Femur (tissue), 1 donor: ENCODE measurements at places on chromosomes 13 and 19.
A peak's percentile ranks its signal among the peaks of the same experiment; 100 is the strongest.

DNA sequence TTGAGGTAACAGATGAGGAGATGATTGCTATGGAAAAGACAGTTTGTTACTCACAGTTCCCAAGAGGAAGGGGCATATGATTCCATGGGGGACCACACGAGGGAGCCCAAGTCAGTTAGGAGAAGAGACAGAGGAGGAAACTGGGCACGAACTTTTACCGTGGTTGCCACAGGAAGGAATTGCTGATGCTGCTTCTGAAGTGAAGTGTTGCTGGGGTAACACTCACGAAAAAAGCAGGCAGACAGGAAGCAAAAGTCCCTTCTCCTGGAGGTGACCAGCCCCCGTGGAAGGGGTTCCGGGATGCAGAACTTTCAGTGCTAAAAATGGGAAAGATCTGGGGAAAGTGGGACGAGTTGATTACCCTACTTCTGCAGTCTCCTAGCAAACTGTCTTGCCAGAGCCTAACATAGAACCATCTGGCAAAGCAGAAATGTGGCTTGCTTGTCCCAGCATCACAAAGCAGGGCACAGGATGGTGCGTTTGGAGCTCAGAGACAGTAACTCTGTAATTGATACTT is 35.4 kb upstream of the MAP3K10 start:
- no peak for DNase-seq

DNA sequence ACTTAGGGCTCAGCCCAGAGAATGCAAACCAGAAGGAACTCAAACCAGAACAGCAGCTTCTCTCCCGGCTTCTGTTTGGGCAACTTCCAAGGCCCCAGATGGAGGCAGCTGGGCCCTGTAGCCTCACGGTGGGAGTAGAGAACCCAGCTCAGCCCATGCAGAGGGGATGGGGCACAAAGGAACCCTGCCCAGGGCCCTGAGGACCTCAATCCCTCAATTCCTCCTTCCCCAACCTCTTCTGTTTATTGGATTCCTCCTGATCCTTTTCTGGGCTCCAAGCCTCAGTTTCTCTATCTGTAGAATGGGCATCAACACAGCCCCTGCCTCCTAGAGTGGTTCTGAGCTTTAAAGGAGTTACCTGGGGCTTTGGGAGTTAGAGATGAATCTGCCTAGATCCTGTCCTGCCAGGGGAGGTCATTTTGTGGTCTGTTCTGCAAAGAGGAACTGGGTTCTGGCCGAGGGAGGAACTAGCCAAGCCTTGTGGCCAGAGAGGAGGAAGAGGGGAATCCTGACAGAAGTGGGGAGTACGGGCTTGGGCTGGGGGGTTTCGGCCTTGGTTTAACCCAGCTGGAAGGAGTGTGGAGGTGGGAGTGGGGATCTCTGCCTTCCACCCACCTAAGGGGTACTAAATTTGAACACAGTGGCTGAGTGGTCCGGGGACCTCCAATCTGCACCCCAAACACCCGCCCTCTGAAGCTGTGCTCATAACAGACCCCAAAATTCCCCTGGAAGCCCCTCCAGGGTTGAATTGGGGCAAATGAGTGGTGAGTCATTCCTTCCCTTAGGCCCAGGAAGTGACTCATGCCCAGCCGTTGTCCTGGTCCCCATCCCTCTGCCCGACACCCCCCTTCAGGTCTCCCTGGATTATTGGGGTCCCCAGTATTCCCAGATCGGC is 2.7 kb downstream of the ADGRE5 start:
- DNase-seq, result peak; percentile 49

DNA sequence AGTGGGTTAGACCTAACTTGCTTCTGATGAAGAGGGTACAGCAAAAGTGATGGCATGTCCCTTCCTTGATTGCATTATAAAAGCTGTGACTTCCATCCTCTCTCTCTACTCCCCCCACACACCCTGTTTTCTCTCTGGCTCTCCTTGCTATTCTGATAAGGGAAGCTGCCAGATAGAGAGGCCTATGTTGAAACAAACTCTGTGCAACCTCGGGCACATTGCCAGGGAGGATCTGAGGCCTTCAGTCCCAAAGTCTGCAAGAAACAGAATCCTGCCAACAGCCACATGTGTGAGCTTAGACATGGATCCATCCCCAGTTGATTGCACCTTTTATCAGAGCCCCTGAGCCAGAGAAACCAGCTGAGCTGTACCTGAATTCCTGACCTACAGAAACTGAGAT is 44.8 kb upstream of the ARGLU1 start:
- DNase-seq, result no peak

DNA sequence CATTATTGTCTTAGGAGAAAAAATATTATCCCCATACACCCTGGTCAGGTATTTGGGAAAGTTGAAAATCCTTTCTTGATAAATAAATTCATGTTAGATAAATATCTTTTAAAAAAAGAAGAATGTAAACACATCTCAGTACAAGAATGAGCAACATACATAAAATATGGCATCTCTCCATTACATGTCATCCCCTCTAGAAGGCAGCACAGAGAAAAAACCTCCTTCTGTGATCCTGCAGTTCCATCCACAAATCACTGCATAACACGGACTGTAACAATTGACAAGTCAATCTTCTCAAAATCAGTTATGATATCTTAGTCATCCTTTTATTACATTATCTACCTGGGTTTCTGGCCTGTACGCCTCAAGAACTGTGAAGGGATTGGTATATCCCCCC is 683.9 kb upstream of the KLHL1 start:
- no peak for DNase-seq

- DNase-seq, result no peak
Measured at GRCh38 chr19:45049073-45049736, 10.4 kb downstream of the CLASRP start.

DNA sequence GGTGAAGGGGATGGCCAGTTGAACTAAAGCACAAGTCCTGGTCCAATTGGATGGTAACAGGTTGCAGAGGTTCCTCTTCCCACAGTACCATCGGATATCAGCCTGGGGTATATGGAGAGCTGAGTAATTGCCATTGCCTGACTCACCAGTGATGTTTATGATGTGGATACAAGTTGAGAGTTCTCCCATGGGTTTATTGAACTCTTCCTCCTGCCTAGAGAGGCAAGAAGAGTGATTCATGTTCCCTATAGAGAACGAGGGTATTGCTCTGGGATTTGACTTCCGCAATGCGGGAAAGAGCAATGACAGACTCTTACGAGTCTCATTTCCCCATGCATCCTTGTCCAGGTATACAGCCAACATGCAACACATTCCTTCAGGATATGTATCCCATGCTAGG is 111.3 kb upstream of the PCDH9 start:
- DNase-seq, result no peak
